IPS-NIHi11 (cell line): ENCODE measurements at places on chromosomes 1 and 21.

DNA sequence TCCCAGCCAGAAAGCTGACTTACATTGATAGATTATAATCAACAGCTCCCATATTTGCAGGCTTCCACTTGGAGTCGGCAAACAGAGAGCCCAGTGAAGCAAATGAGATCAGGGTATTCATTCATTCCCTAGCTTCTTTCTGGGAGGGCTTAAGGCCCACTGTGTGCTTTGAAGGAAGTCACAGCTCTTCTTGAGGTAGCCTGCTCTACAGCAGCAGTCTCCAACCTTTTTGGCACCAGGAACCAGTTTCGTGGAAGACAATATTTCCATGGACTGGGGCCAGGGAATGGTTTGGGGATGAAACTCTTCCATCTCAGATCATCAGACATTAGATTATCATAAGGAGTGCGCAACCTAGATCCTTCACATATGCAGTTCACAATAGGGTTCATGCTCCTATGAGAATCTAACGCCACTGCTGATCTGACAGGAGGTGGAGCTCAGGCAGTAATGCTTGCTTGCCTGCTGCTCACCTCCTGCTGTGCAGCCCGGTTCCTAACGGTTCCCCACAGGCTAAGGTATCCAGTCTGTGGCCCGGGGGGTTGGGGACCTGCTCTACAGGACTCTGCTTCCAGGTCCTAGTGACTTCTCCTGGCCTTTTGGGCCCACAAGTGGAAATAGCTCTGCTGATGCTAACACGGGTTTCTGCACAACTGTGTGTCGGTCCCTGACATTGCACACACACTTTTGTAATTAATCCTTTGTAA lies 13.7 kb upstream of the ADAM30 start:
- no peak for DNase-seq

- DNase-seq, result no peak
Measured at GRCh38 chr1:13781907-13782633, 82.1 kb downstream of the PRDM2 start.

- DNase-seq, result no peak
Measured at GRCh38 chr1:162678439-162678838, 46.2 kb downstream of the DDR2 start.

DNA sequence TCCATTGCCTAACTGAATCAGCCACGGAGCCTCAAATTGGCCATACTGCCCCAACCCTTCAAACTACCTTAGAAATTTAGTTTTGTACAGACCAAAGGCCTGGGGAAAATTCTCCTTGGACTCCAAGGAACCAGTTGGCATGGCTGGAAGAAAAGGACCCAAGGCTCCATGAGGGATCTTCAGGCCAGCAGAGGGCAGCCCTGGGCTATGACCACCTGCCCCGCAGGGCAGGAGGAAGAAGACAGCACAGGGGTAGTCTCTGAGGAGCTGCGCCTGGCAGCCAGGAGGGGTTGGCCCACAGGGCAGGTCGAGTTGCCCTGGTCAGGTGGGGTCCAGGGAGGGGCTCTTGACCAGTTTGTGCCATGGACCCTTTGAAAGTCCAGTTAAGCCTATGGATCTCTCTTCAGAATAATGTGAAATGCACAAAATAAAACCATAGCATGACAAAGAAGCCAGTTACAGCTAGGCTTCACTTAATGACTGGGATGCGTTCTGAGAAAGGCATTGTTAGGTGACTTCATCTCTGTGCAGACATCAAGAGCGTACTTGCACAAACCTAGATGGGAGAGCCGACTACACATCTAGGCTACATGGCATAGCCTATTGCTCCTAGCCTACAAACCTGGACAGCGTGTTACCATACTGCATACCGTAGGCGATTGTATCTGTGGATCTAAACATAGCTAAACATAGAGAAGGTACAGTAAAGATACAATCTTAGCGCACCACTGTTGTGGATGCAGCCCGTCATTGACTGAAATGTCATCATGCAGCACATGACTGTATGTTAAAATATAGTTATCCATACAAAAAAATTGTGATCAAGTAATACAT lies 26.1 kb downstream of the CACNA1S start:
- DNase-seq, result peak; percentile 93

- DNase-seq, result no peak
Measured at GRCh38 chr1:48472638-48473037, 634 bp upstream of the SPATA6 start.

GRCh38 chr1:106912131-106912530 lies 144.3 kb upstream of the PRMT6 start:
- DNase-seq, result no peak

- DNase-seq, result no peak
Measured at GRCh38 chr1:33314416-33314815, 6.5 kb downstream of the A3GALT2 start.

DNA sequence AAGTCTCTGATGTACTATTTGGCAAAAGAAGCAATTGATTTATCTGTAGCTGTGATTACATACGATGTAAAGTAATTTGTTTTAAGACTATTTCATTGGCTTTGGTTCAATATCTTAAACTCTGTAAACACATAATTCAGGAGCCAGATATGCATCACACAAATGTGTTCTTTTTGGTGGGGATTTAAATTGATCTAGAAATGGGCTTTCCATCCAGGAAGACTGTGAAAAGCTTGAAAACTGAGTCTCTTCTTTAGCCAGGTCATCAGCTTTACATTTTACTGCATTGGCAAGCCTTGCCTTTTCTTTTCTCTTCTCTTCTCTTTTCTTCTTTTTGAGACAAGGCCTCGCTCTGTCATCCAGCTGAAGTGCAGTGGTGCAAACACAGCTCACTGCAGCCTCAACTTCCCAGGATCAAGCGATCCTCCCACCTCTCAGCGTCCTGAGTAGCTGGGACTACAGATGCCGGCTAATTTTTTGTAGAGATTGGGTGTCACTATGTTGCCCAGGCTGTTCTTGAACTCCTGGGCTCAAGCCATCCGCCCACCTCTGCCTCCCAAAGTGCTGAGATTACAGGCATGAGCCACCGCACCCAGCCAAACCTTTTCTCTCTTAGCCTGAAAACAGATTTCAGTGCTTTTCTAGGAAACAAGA lies 1.4 kb downstream of the RCAN3 start:
- DNase-seq, result no peak

GRCh38 chr1:24369801-24370200 lies 43.8 kb downstream of the STPG1 start:
- no peak for DNase-seq
